ENCODE measurements at places on chromosomes 3 and 15. TPM values are rescaled to one million over a fixed set of nuclear protein-coding genes. Genes with fewer than 3 reads are reported as not detected.
A peak's percentile ranks its signal among the peaks of the same experiment; 100 is the strongest.

Gene TAGLN3
- total RNA-seq = 0.51 TPM

Gene NAALADL2
- 0.58 TPM for total RNA-seq

Gene PLCH1
- total RNA-seq = 0.14 TPM

DNA sequence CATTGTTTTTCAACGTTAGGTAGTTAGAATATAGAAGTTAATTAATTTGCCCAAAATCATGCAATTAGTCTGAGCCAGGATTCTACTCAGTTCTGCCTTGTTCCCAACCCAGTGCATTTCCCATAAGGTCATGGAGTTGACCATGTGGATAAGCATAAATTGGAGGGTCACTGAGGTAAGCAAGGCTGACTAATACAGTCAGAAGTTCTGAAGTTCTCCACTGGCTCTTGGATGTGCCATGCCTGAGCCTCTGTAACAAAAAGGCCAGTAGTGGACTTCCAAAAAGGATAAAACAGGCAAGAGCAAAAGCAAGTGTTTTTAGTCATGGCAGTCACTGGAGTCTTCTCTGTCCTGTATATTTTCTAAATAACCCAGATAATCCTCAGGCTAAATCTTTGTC lies 124.4 kb upstream of the PHLDB2 start:
- no peaks in the 10 kb centered on the region for H3K27me3 ChIP-seq
- H3K4me1 ChIP-seq = peaks cover 29% of the 10 kb centered on the region
- H3K4me3 ChIP-seq = no peak overlapping the region
- H3K27ac ChIP-seq = no peak overlapping the region
- no peaks in the 10 kb centered on the region for H3K36me3 ChIP-seq
- DNase-seq = no peak

- peak overlapping the region; percentile 41 for H3K4me3 ChIP-seq
- H3K4me1 ChIP-seq = peaks cover 30% of the 10 kb centered on the region
- no peak overlapping the region for H3K27ac ChIP-seq
- H3K36me3 ChIP-seq = peaks cover 2% of the 10 kb centered on the region
Observed at GRCh38 chr3:170046269-170047132, 8.7 kb downstream of the GPR160 start.

DNA sequence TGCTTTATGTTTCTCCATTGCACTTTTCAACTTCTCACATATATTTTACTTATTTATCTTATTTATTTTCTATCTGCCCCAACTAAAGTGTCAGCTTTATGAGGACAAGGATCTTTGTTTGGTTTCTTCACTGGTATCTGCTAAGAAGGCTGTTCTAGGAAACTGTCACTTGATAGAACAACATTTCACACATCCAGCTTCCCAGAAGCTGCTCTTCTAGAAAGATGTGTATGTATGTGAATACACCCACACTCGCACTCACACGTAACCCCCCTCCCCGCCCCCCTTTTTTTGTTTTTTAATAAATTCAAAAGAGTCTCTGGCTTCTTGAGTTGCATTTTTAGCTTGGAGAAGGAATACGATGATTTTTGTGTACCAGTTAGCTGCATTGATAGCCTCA lies 143.1 kb downstream of the AKAP13 start:
- H3K27ac ChIP-seq = peak overlapping the region; percentile 88
- H3K4me1 ChIP-seq = peaks cover 35% of the 10 kb centered on the region
- no peaks in the 10 kb centered on the region for H3K36me3 ChIP-seq
- DNase-seq = no peak

DNA sequence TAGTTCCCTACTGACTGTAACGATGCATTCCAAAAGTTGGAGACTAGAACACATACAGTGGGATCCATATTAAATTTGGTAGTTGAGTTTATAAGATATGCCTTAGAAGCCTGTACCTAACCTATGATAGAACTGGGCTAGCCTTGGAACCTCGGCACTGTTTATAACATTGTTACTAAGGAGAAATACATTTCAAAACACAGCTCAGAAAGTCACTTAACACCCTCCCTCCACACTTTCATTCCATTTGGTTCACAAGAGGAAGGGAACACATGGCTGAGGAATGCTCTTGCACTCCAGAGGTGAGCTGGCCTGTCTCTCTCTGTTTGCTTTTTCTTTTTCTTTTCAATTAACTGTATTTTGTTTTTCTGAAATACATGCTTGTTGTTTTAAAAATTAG lies 48.7 kb upstream of the TSC22D2 start:
- no peaks in the 10 kb centered on the region for H3K4me1 ChIP-seq
- no peak overlapping the region for H3K4me3 ChIP-seq
- H3K36me3 ChIP-seq = no peaks in the 10 kb centered on the region
- no peak for DNase-seq
- no peak overlapping the region for H3K27ac ChIP-seq

DNA sequence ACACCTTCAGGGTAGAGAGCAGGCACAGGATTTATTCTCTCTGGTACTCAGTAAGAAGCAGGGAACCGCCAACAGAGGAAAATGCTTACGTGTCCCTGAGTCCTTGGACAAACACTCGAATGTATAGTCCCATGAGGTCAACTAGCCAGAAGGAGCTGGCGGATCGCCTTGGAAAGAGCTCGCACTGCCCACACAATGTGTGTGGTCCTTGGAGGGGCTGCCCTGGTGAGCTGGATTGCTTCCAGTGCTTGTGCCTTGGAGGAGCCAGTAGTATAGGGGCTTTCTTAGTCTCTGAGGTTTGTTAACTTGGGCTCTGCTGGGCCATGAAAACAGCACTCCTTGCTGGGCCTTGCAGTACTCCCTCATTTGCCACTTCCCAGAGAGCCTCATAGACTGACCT lies 40.7 kb upstream of the VILL start:
- no peaks in the 10 kb centered on the region for H3K27me3 ChIP-seq
- no peaks in the 10 kb centered on the region for H3K36me3 ChIP-seq
- peaks cover 4% of the 10 kb centered on the region for H3K4me1 ChIP-seq
- H3K27ac ChIP-seq = no peak overlapping the region

GRCh38 chr3:129684270-129684669 lies 77.8 kb upstream of the PLXND1 start:
- no peaks in the 10 kb centered on the region for H3K4me1 ChIP-seq
- H3K27ac ChIP-seq = no peak overlapping the region
- no peak overlapping the region for H3K4me3 ChIP-seq
- H3K36me3 ChIP-seq = no peaks in the 10 kb centered on the region
